ENCODE measurements at places on chromosomes 7 and 10.

- no peak for DNase-seq
Observed at GRCh38 chr10:81984428-81984827, 109.4 kb downstream of the NRG3 start.

- DNase-seq: no peak
Observed at GRCh38 chr7:95011146-95011928, 103.9 kb downstream of the PPP1R9A start.

DNA sequence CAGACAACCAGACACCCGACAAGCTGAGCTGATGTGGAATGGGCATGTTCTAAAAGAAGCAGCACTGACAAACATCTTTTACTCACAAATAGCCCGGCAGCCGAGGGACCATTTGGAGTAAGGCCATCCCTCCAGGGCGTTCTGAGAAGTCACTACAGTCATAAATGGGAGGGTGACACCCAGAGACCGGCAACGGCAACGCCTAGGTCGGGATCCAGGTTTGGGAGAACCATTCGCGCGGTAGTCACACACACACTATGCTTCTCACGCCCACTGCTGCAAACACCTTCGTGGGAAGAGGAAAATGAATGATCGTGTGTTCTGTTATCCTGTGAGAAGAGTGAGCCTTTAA, 9.8 kb downstream of the TNS3 start:
- no peak for DNase-seq

- DNase-seq: no peak
Observed at GRCh38 chr10:97590082-97590747, 694 bp downstream of the C10orf62 start.

GRCh38 chr10:28938745-28939144, 261.4 kb downstream of the BAMBI start:
- no peak for DNase-seq

DNA sequence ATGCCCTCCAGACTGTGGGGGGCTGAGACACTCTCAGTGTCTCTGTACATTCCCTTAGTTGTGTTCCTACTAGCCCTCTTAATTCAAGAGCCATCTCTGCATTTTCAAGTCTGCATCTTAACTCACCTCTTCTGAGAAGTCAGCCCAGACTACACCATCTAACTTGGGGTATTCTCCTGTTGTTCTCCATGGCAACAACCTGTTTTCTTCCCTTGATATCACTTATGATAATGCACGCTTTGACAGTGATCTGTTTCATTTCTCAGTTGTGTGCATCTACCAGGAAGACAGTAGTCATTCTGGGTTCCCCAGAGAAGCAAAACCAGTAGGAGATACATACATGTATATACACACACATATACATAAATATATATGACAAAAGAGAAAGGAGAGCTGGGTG, 707.3 kb upstream of the IGFBP3 start:
- DNase-seq: no peak

DNA sequence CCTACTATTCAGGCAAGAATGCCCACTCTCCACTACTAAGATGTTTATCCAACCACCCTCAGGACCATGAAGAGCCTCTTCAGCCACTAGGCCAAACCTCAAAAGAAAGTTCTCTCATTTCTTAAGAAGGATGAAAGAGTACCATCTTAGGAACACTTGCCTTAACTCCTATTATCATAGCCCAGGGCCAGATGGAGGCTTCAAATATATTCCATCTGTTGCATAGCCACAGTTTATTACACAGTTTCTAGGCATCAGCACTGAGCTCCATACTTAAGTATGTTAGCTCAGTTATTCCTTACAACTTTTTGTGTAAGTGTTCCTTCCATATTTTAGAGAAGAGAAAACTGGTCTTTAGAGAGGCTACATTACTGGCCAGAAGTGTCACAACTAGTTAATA, 37.4 kb upstream of the YAE1 start:
- DNase-seq: no peak

DNA sequence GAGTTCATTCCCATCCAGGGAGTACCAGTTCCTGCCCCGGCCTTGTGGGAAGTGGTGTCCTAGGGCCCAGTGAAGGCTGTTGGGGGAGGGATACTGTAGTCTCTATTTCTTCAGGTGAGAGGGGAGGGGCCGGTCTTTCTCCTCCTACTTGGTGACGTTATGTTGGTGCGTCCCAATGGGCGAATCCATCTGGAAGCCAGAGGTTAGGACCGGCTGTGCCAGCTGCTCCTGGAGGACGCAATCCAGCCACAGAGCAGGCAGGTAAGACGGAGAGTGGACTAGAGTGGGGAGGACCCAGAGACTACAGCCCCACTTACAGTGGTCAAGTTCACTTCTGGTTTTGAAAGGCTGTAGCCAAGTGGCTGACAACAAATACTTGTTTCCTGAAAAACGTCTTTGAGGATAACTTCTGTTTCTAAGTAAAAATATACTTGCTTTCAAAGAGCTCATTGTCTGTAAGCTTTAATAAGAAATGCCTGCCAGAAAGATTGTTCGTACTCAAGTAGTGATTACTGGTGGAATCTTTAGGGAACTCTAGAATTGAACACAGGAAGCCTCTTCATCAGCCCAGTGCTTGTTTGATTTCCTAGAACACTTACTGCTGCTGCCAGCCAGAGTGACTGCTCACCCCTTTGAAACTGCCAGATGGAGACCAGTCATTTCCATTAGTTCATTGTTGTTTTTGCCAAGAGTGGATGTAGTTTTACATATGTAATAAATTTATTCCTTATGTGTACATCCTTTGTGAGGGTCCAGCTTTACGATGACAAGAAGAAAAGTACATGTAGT, 25.4 kb downstream of the RBM33 start:
- DNase-seq: no peak

DNA sequence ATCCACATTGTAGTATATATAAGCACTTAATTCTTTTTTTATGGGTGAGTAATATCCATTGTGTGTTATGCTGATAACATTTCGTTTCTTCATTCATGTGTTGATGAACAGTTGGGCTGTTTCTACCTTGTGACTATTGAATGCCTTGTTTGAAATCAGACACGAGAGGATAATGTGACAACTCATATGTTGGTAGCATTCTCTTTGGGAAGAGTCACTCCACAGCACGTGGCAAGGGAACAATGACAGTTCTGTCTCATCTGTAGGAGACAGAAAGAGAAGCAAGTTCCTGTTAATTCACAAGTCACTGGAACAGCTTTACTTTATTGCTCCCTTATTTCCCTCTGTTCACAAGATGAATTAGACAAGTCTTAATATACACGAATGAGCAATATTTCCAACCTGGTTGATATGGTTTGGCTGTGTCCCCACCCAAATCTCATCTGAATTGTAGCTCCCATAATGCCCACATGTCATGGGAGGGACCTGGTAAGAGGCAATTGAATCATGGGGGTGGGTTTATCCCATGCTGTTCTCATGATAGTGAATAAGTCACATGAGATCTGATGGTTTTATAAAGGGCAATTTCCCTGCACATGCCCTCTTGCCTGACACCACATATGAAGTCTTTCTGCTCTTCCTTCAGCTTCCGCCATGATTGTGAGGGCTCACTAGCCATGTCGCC, 125.3 kb downstream of the SEC23IP start:
- DNase-seq: no peak

GRCh38 chr10:49564461-49565009, 25.6 kb upstream of the ERCC6 start:
- no peak for DNase-seq

DNA sequence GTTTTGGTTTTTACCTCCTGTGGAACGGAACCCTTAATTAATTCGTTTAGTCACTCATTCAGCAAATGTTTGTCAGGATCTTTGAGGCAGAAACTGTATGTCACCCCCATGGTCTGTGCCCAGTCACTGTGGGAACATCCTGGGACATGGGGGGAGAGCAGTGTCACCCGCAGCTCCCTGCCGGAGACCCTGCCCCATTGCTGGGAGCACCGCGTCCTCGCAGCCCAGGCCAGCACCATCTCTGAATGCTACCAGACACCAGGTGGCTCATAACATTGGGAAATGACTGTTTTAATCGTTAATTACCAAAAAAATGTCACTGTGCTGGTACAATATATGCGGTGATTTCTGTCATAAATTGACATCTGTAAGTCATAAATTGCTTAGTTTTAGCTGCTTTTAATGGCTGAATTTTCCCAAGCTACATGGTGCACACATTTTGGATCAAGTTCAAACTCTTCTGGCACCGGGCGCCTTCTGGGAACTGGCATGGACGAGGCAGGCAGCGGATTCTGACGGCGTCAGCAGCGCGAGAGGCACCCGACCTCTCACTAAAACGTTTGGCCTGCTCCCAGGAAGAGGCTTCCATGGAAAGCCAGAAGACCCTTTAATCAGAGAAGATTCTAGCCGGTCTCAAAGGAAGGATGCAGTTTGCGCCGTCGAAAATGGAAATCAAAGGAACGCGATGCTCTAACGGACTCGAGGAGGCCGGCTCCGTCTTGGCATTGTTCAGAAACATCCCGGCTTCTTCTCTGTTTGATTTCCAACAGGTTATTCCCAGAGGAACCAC, 184.2 kb downstream of the ADARB2 start:
- DNase-seq: no peak

GRCh38 chr10:110601581-110601980, 34.1 kb downstream of the SMC3 start:
- no peak for DNase-seq

DNA sequence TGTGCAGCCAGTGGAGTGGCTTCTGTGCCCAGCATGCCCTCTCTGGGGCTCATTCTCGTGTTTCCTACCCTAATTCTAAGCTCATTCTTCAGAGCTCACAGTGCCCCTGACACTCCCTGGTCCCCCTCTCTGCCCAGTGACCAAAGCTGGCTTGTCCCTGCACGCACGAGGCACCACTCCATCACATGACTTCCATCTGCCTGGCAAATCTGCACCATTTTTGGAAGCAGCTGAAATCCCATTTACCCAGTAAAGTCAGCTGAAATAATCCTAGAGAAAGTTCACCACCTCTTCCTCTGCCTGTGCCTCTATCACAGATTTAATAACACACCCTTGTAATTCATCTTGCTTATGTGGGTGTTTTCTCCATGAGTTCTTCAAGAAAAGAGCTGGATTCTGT, 616.9 kb downstream of the PTPRN2 start:
- no peak for DNase-seq

GRCh38 chr7:87146740-87147386, 5.4 kb upstream of the DMTF1 start:
- no peak for DNase-seq

DNA sequence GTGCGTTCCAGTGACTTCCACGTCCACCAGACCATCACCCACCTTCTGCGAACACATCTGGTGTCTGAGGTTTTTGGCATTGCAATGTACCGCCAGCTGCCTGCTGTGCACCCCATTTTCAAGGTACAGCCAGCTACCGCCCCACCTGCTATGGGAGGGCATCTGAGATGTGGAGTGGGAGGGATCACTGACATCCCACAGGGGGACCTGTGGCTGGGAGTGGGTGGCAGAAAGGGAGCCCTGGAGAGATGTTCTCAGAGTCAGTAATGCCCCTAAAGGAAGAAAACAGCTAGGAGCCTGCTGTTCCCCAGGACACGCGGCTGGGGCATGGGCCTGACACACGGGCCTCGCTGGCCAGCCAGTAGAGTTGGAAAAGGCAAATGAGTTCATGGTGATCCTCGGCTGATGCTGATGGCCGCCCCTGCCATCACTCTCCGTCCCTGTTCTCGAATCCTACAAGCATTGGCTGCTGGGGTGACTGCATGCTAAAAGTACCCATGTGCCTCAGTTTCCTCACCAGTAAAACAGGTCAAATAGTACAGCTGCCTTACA, 66.6 kb downstream of the ALOX5 start:
- peak; percentile 38 for DNase-seq

DNA sequence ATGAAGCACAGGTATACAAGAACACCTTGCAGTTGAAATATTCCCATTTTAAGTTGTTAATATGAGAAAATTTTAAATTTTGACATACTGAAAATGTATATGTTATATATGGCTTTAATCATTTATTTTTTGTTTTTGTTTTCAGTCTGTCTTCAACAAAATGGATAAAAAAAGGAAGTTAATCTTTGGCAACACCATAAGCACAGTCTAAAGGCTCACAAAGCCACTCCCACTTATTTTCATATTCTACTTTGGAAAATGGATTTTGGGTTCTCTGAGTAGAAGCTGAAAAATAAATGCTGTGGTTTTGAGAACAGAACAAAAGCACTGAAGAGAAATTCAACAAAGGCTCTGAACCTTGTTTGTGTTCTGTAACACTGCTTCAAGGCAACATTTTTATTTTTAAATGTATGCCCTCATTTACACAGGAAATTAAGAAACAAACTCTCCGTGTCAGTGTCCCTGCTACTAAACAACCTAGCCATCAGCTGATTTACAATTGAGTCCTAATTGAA, 81.3 kb upstream of the LRRN3 start:
- no peak for DNase-seq

GRCh38 chr10:68559251-68559650, 886 bp upstream of the TET1 start:
- no peak for DNase-seq

DNA sequence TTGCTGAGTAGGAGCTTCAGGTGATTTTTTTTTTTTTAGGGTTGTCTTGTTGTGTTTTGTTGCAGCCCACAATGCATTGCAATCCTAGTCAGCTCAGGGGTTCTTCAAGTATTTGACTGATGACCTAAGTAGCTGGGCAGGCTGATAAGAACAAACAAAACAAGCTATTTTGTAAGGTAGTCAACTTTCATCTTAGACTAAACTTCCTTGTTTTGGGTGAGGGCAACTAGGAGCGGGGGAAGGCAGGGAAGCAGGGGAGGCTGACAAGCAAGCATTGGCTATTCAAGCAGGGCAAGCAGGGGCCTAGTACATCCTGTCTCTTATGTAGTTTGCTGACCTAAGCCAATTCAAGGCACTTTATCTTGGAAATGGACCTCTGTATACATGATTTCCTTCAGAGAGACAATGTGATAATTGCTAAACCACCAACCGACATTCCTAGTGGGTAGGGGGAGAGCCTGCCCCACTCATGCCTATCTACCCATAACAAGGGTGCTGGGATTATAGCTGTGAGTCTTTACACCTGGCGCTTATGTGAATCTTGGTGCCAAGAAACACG, 163.3 kb upstream of the PRKCQ start:
- DNase-seq: no peak

DNA sequence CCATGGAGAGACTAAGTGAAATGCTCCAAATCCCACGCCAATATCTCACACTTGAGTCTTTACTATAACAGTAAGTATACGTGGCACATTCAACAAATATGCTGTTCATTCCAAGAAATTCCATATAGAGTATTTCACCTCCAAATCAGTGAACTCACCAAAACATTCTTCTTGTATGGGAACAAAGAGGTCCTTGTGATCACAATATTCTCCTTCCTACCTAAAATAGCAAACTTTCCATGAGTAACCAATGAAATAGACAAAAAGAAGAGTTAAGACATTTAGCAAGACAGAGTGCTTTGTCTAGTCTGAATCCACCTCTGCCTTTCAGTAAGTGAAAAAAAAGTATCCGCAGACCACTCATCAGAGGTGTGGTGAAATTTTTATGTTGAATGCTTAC, 77.3 kb upstream of the NXPH1 start:
- no peak for DNase-seq
